ENCODE measurements at places on chromosomes 3 and 15.

GRCh38 chr15:95298729-95299128, 1031.8 kb upstream of the NR2F2 start:
- no peak for DNase-seq

- DNase-seq: no peak
Measured at GRCh38 chr15:61318802-61319525, 89.9 kb upstream of the RORA start.

DNA sequence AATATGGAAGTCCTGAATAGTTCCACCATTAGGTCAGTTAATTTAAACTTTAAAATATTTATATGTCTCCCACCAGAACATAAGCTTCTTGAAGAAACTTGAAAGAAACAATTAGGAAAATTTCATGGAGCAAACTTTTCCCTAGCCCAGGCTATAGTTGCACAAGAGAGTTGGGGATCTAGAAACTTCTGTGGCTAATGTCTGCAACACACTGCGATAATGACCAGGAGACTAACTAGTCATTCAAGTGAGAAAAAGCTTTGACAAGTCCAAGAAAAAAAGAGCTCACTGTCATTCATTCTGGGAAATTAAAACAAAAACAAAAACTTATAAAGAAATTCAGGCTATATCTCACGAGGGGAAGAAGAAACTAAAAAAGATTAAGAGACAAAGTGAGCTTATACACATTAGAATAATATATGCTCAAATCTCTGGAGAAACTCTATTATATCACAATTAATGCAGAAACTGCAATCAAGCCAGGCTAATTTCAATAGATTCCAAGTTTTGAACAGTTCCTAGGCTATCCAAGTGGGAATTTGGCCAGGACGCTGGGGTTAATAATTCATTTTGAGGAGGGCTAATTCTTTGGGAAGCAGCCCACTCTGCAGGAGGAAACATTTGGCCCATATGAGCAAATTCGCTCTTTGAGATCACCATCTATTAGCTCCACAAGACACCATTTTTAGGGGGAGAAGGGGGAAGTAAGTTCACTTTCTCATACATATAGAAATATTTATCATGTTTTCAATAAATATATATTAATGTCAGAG, 134.6 kb downstream of the MEIS2 start:
- no peak for DNase-seq

- no peak for DNase-seq
Measured at GRCh38 chr3:36124118-36124796, 256.0 kb upstream of the STAC start.

GRCh38 chr15:84633311-84634227, 20.5 kb downstream of the WDR73 start:
- DNase-seq: peak; percentile 38

DNA sequence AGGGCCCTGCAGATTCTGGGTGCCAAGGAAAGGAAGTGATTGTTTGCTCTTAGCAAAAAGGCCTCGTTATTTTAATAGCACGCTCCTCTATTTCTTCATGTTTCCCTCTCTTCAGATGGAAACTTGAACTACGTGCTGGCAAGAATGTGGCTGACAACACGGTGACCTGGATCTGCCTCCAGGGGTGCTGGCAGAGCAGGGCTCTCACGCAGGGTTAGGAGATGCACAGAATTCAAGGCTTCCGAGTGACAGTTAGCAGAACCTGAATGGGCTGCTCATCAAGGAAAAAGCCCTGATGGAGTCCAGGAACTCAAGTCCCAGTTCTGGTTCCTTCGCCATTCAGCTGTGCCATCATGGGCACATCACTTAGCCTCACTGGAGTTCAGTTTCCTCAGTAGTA, 22.7 kb downstream of the CYP19A1 start:
- no peak for DNase-seq

- DNase-seq: no peak
Measured at GRCh38 chr3:37856381-37856780, 5.3 kb upstream of the CTDSPL start.

GRCh38 chr3:196611761-196612483, 27.6 kb upstream of the NRROS start:
- DNase-seq: no peak

GRCh38 chr15:43954181-43954621, 127.4 kb downstream of the WDR76 start:
- DNase-seq: no peak

- DNase-seq: no peak
Measured at GRCh38 chr3:61538486-61538885, 22.9 kb upstream of the PTPRG start.

DNA sequence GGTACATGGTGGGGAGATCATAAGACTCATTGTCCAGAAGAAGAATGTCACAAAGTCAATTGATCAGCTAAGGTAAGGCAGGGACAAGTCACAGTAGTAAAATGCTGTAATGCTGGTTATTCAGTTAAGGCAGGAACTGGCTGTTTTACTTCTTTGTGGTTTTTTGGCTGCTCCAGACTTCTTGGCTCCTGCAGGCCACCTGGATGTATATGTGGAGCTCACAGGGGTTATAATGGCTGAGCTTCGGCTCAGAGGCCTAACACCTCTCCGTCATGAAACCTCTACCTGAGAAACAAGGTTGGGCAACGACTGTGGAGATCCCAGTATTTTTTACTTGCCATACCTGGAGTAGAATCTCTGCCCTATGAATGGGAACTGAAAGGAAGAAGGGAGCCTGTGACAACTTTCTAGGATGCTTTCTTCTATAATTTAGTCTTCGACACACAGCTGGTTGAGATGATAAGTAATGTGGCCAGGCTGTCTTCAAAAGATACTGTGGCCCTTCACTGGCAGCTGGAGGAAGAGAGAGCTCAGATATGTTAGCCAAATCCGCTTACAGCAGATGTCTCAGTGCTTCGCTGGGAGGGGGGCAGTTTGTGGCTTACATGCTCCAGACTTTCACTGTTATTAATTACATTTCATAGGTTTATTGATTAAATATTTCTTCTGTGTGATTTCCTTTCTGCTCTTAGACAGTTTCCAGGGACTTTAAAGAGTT, 887.8 kb downstream of the IGSF11 start:
- no peak for DNase-seq

GRCh38 chr15:65949491-65949890, 80.2 kb downstream of the RAB11A start:
- no peak for DNase-seq

DNA sequence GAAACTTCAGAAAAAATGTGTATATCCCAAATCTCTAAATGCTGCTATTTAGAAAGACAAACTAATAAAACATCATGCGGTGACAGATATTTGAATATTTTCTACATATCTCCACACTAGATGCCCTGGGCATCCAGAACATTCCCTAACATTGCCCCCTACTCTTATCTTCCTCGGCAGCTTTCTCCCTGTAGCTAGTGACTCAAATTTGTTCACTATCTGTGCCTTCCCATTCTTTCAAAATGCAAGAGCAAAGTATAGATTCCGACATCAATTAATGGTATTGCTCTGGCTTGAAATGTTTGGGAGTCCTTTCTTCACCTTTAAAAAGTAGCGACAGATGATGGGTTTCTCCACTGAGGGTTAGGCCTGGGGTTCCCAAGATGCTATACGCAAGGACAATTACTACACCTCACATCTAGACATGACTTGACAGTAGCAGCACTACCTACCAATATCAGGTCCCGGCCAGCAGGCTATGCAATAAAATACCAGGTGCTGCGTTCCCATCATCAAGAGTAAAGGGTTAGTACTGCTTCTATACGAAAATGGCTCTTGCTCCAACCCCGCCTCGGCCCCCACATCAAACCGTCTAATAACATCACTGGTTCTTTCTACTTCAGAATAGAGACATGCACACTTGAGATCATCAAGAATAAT, 631 bp downstream of the UBR1 start:
- DNase-seq: no peak

DNA sequence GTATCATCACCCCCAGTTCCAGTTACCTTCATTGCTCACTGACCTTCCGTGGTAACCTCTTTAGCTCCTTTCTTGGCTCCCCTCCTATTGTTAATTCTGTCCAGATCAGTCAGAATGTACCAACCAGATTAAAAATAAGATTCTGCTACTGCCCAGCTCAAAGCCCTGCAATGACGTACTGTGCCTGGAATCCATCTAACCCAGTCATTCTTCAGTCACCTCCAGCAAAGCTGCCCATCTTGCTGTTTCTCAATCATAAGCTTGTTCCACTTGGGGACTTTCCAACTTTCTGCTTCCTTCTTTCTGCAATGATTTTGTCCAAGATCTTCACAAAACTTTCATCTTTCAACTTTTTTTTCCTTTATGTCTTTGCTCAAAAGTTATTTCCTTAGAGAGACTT, 512.0 kb upstream of the ZNF385D start:
- peak; percentile 23 for DNase-seq

DNA sequence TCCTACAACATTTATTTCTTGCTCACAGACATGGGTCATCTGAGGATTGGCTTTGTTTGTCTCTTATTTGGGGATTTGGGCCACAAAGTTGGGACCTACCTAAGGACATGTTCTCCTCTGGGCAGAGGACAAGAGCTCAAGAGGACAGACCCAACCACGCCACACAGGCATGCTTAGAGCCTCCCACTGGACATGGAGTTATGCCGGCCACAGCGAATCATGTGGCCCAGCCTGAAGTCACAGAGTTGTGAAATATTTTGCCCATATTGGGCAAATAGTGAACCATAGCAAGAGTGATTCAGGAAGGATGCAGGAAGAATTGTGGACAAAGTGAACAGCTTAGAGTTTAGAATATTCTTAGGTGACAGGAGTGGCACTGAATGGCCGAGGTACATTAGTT, 9.9 kb downstream of the TRAK1 start:
- peak; percentile 91 for DNase-seq

GRCh38 chr3:110017304-110017703, 680.0 kb upstream of the DPPA4 start:
- no peak for DNase-seq

DNA sequence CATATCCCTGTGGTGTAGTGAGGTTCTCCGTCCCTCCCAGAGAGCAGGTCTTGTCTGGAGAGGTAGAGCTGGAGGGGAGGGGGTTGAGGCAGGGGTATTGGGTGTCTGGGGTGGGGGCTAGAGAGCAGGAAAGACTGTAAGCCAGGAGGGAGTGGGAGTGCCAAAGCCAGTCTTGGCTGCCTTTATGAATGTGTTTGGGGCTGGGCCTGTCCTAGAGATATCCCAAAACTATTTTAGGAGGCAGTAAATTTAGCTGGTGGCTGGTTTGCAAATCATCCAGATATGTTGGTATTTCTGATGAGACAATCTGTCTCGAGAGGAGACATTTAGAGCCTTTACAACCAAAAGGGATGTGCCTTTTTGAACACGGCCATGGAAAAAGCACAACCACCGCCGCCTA, 166.6 kb downstream of the TLE3 start:
- DNase-seq: no peak

DNA sequence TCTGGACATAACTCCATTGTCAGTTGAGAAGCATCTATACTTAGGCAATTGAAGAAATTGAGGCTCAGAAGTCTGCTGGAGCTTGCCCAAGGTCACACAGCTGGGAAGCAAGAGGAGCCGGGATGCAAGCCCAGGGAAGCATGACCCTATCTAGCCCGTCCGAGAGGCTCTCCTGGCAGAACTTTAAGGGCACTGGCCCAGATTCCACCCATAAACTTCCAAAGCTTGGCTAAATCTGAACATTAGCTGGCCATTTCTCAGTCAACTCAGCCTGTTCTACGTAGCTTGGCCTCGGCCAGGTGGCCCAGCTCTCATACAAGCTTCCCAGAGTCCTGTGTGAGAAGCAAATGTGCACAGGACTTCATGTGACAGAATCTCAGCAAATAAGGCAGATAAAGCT, 75.8 kb downstream of the LRIG1 start:
- no peak for DNase-seq

DNA sequence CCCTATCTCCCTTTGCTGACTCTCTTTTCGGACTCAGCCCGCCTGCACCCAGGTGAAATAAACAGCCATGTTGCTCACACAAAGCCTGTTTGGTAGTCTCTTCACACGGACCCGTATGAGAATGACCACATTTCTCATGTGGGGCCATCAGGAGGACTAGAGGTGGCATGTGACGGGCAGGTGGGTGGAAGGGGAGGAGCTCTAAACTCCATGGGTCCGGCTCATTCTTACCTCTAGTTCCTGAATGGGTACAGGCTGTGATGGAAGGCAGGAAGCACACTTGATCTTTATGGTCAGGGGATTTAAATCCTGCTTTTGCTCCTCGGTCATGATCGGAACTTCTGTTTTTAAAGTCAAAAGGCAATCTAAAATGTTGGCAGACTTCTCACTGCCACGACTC, 28.6 kb downstream of the CFAP92 start:
- DNase-seq: no peak

DNA sequence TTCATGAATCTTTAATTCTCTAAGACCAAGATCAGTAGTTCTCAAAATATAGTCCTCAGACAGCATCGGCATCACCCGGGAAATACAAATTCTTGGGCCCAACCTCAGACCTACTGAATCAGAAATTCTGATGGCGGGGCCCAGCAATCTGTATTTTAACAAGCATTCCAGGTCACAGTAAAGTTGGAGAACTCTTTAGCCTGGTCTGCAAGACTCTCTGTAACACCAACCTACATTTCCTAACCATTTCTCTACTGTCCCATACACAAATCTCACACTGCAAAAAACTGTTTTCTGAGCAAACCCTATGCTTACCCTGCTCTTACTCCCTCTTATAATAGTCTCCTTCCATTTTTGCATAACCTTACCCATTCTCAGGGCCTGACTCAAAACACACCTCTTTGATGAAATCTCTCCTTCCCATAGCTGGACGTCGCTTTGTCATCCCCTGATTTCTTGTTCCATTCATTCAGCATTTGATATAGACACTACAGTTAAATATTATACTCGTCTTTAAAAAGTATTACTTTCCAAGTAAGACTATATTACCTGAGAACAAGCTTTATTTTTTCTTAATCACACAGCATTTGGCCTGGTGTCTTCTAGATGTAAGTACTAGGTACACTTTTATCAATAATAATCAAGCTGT, 83.3 kb upstream of the MYO5C start:
- no peak for DNase-seq

- no peak for DNase-seq
Measured at GRCh38 chr15:41922353-41922752, 28.5 kb upstream of the SPTBN5 start.

DNA sequence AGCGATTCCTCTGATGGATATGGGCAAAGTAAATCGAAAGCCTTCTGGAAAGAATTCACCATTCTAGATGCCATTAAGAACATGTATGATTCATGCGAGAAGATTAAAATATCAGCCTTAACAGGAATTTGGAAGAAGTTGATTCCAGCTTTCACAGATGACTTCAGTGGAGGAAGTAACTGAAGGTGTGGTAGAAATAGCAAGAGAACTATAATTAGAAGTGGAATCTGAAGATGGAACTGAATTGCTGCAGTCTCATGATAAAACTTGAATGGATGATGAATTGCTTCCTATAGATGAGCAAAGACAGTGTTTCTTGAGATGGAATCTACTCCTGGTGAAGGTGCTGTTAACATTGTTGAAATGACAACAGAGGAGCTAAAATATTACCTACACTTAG, 30.1 kb upstream of the TBC1D23 start:
- DNase-seq: no peak

DNA sequence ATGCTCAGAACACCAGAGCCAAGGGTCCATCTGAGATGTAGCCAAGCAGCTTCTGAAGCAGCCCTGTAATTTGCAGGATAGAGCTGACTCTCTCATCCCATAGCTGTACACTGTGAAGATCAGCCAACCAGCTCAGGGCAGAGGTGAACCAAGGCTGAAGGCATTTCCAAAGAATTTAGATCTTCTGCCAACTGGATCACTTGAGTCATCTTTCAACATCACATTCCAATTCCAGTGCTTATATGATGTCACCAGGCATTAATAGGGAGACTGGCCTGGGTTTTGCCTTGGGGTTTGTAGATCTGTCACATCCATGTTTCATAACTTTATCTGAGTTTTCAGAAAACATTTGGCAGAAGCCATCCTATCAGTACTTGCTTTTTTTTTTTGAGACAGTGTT, 98.2 kb downstream of the NR2F2 start:
- no peak for DNase-seq

All from inflammatory macrophage treated with lipopolysaccharide for 1 hour (primary cell).